NCI-H1048 (cell line): ENCODE measurements at places on chromosomes 11 and 22.

DNA sequence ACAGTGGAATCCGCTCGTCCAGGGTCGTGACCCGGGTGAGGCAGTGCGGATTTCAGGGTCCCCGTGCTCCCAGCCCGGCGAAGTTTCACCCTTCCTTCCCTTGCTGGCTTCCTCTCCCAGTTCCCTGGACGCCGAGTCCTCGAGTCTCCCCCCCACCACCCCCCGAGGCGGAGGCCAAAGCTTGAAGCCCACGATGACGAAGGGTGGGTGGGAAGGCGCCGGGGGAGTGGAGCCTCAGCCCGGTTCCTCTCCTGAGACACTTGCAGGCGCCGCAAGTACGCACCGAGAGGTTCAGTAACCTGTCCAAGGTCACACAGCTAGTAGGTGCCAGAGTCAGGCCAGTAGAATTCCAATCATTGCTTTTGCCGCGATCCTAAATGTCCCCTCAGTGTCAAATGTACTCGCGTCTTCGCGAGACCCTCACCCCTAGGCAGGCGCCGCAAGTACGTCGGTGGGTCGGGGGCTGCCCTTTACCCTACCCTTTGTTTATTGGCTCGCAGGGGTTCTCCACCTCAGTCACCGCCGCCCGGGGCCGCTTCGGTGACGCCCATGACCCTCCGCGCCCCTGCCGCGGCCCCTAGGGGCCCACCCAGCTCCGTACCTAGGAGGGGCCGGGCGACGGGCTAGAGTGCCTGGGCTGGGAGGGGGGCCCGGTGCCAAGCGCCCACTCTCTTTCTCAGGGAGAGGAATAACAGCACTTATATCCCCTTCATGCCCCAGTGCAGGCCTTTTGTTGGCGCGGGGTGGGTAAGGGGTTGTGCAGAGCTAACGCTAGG lies 5.7 kb upstream of the CHRM1 start:
- no peak for DNase-seq

- DNase-seq: no peak
Observed at GRCh38 chr22:27725661-27726060, 75.9 kb downstream of the MN1 start.

- DNase-seq: no peak
Observed at GRCh38 chr11:29309992-29310391, 706.8 kb downstream of the KCNA4 start.

GRCh38 chr11:57647372-57647771 lies 2.3 kb downstream of the YPEL4 start:
- no peak for DNase-seq

DNA sequence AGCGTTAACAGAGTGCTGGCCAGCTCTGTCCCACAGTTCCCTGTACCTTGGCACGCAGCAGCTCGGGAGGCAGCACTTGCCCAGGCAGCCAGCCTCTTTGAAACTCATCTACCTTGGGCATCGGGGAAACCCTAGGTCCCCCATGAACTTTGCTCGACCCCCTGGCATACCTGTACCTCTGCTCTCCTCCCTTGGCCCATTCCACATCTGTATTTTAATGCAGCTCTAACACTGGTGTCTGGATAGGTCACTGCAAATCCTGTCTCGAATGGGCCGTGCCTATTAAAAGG lies 304.1 kb downstream of the TBC1D22A start:
- DNase-seq: no peak

DNA sequence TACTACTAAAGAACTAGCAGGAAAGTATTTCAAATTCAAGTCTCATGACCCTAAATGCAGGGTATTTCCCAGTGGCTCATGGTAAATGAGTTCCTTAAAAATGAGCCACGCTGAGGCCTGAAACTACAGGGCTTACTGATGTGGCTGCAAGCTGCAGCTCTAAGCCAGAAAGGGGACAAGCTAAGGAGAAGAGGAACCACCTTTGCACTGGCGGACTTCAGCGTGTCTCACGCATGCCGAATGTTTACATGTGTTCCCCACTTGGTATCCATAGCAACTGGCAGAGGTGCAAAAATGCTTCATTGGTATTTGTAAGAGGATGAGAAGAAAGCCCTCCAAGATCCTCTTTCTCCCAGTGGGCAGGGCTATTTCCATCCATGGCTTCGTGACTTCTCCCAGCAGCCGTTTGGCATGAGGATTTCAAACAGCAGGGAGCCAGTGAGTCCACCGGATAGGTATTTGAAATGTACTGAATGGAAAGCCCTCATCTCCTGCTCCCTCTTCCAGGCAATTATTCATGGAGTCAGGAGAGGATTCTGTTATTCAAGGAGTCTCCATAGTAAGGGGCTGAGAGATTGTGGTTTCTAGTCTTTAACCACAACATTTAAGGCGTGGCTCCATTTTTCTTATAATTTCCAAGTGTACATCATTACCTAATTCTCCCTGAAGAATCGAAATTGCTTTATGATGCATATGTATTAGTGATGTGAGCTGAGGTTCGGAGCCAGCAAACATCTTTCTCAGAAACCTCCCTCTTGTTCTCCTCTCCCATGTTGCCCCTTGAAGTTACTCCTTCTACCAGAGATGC lies 55.3 kb upstream of the CD44 start:
- DNase-seq: no peak

DNA sequence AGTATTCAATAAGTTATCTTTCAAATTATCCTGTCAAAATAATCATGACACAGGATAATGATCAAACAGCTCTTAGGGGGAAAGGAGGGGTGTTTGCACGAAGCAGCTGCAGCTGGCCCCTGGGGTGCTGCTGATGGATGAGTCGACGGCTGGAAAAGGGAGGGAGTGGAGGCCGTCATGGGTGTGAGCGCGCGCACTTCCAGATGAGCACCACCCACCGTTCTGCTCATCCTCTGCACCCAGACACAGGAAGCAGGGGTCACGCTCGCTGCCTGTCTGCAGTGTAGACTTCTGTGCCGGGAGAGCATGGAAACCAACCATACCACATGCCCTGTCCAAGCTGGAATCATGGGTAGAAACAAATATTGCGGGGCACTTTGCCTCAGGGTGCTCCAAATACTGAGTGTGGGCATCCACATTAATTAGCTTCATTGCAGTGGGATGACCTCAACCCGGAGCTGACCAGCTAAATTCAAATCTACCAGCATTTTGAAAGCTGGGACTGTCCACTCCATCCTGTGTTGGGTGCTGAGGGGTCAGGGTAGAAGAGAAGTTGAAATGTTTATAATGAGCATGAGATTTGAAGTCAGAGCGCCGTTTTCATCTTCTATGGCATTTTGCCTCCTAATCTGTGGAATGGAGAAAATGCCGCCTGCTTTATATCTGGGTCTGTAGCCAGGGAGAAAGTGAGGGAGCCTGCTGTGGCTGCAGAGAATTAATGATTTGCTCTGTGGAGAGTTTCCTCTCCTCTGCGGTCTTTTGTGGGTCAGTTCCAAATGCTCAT lies 802.4 kb downstream of the TBC1D22A start:
- DNase-seq: no peak

- no peak for DNase-seq
Observed at GRCh38 chr22:46866591-46866990, 104.1 kb downstream of the TBC1D22A start.

- DNase-seq: no peak
Observed at GRCh38 chr11:3165916-3166267, 782 bp upstream of the OSBPL5 start.

GRCh38 chr11:122843281-122844141 lies 5.2 kb downstream of the CRTAM start:
- DNase-seq: no peak

DNA sequence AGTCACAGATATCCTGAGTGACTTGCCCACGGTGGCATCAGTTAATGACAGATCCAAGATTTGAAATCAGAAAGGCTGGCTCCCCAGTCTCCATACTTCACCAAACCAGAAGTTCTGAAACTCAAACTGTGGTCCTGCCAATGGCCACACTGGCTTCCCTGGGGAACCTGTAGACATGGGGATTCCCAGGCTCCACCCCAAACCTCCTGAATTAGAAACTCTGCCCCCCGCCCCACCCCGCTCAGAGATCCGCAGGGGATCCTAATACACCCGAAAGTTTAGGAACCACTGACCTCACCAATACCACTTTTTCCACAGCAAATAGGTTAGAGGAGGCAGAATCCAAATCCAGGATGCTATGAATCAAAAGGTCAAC lies 15.3 kb downstream of the RTN4RL2 start:
- DNase-seq: no peak

DNA sequence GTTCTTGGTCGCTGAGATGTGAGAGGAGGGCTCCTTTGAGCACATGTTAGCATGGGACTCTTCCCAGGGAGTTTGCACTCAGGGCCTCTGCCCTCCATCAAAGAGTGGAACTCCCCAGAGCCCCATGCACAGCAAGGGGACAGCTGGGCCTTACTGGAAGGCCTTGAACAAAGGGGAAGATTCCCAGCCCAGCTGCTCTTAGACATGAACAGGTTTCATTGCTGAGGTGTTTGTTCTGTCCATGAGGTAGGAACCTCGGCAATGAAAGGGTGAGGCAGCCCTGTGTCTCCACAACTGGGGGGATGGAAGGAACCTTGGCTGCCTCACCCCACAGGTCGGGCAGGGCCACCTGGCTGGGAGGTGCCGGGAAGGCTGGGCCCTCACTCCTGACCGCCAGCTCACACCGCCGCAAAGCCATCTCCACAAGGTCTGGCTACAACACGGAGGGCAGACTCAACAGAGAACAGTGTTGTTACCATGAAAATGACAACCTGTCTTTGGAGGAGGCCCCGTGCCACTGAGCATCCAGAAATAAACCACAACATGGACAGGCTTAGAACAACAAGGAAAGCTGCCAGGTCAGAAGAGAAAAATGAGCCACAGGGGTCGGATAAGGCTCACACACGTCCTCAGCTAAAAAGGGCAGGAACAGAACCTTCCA lies 3.2 kb downstream of the DERL3 start:
- no peak for DNase-seq
